ENCODE measurements at places on chromosomes 12 and 14. TPM values are rescaled to one million over a fixed set of nuclear protein-coding genes. Genes with fewer than 3 reads are reported as not detected.

GLT8D2 gene
- 72.3 TPM for total RNA-seq

DNA sequence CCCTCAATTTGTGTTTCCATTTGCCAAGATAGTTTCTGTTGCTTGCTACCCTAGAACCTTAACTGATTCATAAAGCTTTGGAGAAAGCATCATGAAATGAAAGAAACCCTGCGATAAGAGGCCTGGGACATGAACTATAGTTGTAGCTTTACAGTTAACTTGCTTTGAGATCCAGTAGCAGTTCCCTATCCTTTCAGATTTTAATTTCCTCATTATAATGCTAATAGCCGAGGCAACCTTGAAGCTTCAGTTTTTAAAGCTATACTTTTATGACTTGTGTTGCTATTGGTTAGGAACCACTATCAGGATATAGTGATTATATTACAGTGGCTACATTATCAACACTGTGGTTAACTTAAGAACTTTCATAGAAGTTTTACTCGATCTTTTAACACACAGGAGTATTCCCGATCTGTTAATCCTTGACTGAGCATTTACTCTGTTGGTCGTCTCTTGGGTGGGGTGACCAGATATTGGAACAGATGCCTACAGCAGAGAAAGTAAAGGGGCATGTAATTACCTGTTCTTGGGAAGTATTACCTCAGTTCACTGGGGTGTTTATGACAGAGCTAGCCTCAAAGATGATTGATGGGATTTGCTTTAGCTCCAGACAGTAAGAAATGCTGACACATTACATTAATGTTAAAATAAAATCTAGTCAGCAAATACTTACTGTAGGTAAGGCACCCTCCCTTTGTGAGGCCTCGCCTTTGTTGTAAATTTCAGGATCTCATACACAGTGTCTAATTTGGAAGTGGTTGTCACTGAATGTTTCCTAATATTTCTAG is 86.2 kb upstream of the CSRP2 start:
- H3K36me3 ChIP-seq = no peaks in the 10 kb centered on the region
- no peaks in the 10 kb centered on the region for H3K27me3 ChIP-seq
- H3K4me3 ChIP-seq = no peak overlapping the region
- H3K4me1 ChIP-seq = no peaks in the 10 kb centered on the region

DNA sequence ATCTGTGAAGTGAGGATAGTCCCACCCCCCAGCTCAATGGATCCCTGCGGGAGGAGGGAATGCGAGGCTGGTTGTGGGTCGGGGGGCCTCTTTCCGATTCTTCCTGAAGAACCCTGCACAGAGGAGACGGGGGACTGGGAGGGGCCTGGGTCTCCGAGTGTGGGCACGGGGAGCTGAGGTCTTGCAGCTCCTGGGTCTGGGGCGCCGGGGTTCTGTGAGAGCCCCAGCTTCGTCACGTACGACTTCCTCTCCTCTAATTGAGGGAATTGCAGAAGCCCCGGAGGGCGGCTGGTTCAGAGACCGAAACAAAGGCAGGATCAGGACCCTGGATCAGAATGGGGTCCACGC is 66.6 kb downstream of the DIO3 start:
- no peaks in the 10 kb centered on the region for H3K36me3 ChIP-seq
- no peaks in the 10 kb centered on the region for H3K27me3 ChIP-seq
- H3K4me3 ChIP-seq = peak overlapping the region; percentile 16
- H3K27ac ChIP-seq = no peak overlapping the region

AKAP5 gene
- total RNA-seq = 0.11 TPM

MORN3 gene
- total RNA-seq = not detected

DNA sequence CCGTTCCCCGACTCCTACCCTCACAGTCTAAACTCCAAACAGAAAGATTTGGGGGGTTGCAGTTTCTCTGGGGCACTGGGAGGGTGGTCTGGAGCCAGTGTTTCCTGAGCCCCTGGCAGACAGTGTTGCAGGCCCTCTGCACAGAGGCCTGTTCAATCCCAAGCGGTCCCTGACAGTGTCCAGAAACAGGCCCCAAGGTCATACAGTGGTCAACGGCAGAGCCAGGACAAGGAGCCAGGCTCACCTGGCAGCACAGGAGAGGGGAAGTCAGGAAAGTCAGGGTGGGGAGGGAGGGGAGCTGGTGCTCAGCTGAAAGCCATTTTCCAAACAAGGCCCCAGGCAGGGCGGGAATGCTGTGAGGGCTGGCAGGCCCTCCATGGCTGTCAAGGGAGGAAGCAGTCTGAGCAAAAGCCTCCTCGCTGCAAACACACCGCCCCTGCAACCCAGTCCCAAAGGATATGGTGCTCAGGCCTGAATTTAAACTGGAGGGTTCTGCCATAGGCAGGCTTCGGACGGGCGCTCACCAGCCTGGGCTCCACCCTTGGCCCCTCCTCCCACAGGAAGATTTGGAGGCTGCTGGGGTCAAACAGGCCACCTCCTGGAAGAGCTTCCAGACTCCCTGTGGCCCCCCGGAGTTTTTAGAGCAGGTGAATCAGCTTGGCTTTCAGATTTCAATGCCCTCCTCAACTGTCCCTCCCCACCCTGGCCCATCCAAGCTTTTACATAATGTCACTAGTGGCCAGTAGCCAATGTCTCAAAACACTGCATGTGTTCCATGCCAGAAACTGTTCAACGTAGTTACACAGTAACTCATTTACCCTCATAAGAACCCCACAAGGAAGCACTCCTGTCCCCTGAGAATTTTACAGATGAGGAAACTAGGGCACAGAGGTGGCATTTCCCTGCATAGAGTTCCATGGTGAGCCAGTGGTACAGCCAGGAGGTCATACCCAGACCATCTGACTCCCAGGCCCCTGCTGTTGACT is 41.5 kb downstream of the CHGA start:
- H3K27ac ChIP-seq = no peak overlapping the region
- no peaks in the 10 kb centered on the region for H3K4me1 ChIP-seq
- peaks cover 7% of the 10 kb centered on the region for H3K36me3 ChIP-seq
- no peak for DNase-seq
- H3K4me3 ChIP-seq = no peak overlapping the region
- no peaks in the 10 kb centered on the region for H3K27me3 ChIP-seq

DNA sequence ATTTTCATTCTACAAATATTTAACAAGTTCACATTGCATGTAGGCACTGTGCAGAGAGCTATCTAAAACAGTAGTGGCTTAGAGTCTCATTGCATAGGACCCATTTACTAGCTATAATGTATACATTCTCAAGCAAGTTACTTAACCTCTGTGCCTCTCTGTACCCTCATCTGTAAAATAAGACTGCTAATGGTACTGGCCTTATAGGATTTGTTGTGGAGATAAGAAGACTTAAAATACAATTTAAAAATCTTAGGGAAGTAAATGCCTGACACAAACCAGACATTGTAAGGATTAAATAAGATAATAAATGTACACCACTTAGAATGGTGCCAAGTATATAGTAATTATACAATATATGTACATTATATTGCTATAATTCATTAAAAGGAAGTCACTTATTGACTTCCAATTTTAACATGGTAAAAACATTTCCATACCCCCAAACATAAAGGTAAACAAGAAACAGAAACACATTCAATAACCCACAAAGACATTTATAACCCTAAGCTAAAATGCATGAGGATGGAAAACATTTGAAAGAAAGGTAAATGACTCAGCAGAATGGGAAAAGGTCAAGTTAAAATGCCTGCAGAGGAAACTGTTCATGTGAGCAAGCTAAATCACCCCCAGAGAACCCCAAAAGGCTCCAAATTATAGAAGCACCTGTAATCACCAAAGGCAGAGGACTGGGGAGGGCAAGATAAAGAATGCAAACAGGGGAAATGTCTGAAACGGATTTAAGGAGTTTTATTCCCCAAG is 30.8 kb downstream of the RPS6KA5 start:
- no peaks in the 10 kb centered on the region for H3K27me3 ChIP-seq
- H3K36me3 ChIP-seq = no peaks in the 10 kb centered on the region
- H3K4me3 ChIP-seq = no peak overlapping the region
- no peak for DNase-seq
- H3K4me1 ChIP-seq = no peaks in the 10 kb centered on the region

TRIM9 gene
- 4.2 TPM for total RNA-seq

DNA sequence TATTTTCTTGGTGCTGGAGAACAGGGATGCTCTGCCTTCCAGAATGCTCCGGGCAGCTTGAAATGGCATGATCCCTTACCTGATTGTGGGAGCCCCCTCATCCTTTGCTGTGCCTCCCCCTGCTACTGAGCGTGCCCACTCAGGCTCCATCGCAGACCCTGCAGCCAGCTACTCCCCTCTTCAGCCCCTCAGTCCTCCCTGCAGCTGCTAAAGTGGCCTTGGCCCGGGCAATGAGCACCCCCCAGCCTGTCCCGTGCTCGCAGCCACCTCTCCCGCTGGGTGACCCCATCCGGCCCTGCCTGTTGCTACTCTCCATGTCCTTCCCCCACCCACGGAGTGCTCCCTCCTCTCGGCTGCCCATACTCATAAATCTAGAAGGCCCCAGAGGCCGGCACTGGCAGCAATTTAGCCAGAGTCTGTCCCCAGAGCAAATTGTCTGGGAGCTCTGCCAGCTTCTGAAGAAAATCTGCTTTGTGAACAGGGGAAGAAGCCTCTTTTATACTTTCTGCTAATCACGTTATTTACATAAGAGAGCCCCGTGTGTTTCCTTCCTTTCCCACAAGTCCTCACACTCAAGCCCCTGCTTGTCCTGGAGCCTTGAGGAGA is 143.7 kb upstream of the FRMD6 start:
- DNase-seq = no peak
- H3K27ac ChIP-seq = peak overlapping the region; percentile 56
- peaks cover 8% of the 10 kb centered on the region for H3K4me1 ChIP-seq
- H3K4me3 ChIP-seq = no peak overlapping the region
- no peaks in the 10 kb centered on the region for H3K36me3 ChIP-seq

DNA sequence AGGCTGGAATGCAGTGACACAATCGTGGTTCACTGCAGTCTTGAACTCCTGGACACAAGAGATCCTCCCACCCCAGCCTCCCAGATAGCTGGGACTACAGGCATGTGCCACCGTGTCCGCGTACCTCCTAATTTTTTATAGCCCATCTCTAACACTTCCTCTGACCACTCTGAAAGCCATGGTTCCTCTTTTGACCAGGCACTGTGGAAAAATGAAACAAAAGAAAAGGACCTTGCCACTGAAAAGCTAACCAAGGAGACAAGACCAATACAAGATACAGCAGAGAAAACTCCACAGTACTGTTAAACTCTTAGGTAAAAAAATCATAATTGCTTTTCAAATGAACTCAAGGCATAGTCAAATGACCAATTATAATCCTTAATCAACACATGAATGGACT is 233.3 kb downstream of the NEDD1 start:
- H3K27ac ChIP-seq = no peak overlapping the region
- no peaks in the 10 kb centered on the region for H3K36me3 ChIP-seq
- H3K27me3 ChIP-seq = no peaks in the 10 kb centered on the region
- H3K4me1 ChIP-seq = no peaks in the 10 kb centered on the region

CMAS gene
- total RNA-seq = 13.7 TPM

GRCh38 chr14:64879635-64880220 is at the start of gene SPTB:
Gene SPTB (minus strand): TSS chr14:64879907. CDS start chr14:64823094, 56,813 bp downstream.
- no peak within 1 kb of the TSS for H3K27ac ChIP-seq
- DNase-seq = no peak
- H3K27me3 ChIP-seq = peaks cover 4% of the 10 kb centered on the region
- peak within 1 kb of the TSS; percentile 69 for H3K4me3 ChIP-seq
- H3K36me3 ChIP-seq = no peaks in the 10 kb centered on the region
- peaks cover 6% of the 10 kb centered on the region for H3K4me1 ChIP-seq

MGP gene
- 3,618 TPM for total RNA-seq

CLEC9A gene
- total RNA-seq = not detected

GRCh38 chr14:56715938-56716337 is 94.3 kb downstream of the OTX2 start:
- no peaks in the 10 kb centered on the region for H3K36me3 ChIP-seq
- no peak overlapping the region for H3K4me3 ChIP-seq
- DNase-seq = no peak
- H3K27me3 ChIP-seq = no peaks in the 10 kb centered on the region

- no peak overlapping the region for H3K4me3 ChIP-seq
- H3K27me3 ChIP-seq = no peaks in the 10 kb centered on the region
- H3K27ac ChIP-seq = no peak overlapping the region
- peaks cover 5% of the 10 kb centered on the region for H3K4me1 ChIP-seq
Measured at GRCh38 chr12:104599272-104600035, 142.7 kb downstream of the CHST11 start.

- DNase-seq = no peak
- H3K36me3 ChIP-seq = no peaks in the 10 kb centered on the region
- H3K27me3 ChIP-seq = no peaks in the 10 kb centered on the region
- H3K27ac ChIP-seq = no peak overlapping the region
Measured at GRCh38 chr14:53127832-53128231, 25.3 kb downstream of the DDHD1 start.

GRCh38 chr14:99590746-99591555 is 13.1 kb downstream of the CCDC85C start:
- no peaks in the 10 kb centered on the region for H3K4me1 ChIP-seq
- no peaks in the 10 kb centered on the region for H3K36me3 ChIP-seq
- no peak overlapping the region for H3K27ac ChIP-seq
- no peak overlapping the region for H3K4me3 ChIP-seq
- no peak for DNase-seq
- no peaks in the 10 kb centered on the region for H3K27me3 ChIP-seq

- H3K4me1 ChIP-seq = no peaks in the 10 kb centered on the region
- no peak overlapping the region for H3K27ac ChIP-seq
- no peaks in the 10 kb centered on the region for H3K36me3 ChIP-seq
Measured at GRCh38 chr12:115313929-115314328, 630.0 kb upstream of the TBX3 start.

DNA sequence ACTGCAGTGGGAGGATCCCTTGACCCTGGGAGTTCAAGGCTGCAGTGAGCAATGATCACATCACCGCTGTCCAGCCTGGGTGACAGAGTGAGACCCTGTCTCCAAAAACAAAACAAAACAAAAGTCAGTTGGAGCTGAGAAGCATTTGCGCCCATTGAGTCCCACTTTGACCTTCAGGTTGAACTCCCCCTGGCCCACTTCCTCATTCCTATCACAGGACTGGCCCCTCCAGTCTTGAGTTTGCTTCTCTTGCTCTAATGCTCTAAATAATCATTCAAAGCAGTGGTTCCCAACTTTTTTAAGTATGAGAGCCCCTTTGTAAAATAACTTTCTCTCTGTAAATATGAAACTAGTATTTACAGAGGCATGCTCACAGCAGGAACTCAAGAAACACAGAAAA is 28.0 kb upstream of the GSC start:
- no peaks in the 10 kb centered on the region for H3K27me3 ChIP-seq
- no peak overlapping the region for H3K4me3 ChIP-seq
- H3K27ac ChIP-seq = no peak overlapping the region
- H3K4me1 ChIP-seq = no peaks in the 10 kb centered on the region
- DNase-seq = no peak

GRCh38 chr12:14845350-14845750 is 2.0 kb upstream of the ART4 start:
- no peaks in the 10 kb centered on the region for H3K27me3 ChIP-seq
- no peak overlapping the region for H3K4me3 ChIP-seq
- peak overlapping the region; percentile 87 for H3K27ac ChIP-seq
- peak; percentile 79 for DNase-seq
- H3K4me1 ChIP-seq = peaks cover 12% of the 10 kb centered on the region

Data from ascending aorta (tissue), 2 donors.